ENCODE measurements at places on chromosomes 11 and 22.
A peak's percentile ranks its signal among the peaks of the same experiment; 100 is the strongest.

GRCh38 chr11:31788085-31788484 is 23.0 kb downstream of the PAX6 start:
- no peak for DNase-seq
- H3K27ac ChIP-seq: no peak overlapping the region
- H3K4me1 ChIP-seq: no peaks in the 10 kb centered on the region
- no peak overlapping the region for H3K4me3 ChIP-seq
- no peaks in the 10 kb centered on the region for H3K27me3 ChIP-seq
- no peaks in the 10 kb centered on the region for H3K36me3 ChIP-seq

- no peaks in the 10 kb centered on the region for H3K27me3 ChIP-seq
- no peak for DNase-seq
- H3K4me3 ChIP-seq: peak overlapping the region; percentile 90
- peaks cover 3% of the 10 kb centered on the region for H3K36me3 ChIP-seq
Measured at GRCh38 chr11:76382209-76382608, 1.1 kb downstream of the GVQW3 start.

DNA sequence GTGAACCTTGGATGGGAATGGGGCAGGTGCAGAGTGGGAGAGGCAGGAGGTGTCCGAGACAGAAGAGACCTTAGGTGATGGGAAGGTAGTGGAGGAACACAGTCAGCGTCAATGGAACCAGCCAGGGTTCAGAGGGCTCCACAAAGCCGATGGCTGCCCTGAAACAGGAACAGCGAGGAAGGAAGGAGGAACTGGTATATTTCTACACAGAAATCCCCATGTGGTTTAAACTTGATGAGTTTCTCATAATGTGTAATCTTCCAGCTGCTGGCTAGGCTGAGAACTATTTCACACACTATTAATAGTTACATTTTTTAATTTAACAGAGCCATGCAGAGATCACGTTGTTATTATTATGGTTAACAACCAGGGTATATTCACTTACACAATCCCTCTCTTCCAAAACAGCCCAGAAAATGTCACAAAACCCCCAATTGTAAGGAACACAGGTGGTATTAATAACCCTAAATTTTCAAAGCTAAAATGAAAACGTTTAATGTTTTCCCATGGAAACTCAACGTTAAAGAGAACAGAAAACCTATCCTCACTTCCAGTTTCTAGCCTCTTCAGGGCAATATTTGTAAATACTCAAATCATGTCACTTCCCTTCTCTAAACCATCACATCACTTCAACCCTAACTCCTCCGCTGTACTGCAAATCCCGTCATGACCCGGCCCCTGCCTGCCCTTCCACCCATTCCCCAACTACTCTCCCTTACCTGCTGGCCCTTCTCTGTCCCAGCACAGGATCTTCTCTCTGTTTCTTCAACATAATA is 74.5 kb upstream of the ARFGAP3 start:
- H3K27ac ChIP-seq: peak overlapping the region; percentile 77
- H3K4me3 ChIP-seq: no peak overlapping the region
- no peak for DNase-seq

DNA sequence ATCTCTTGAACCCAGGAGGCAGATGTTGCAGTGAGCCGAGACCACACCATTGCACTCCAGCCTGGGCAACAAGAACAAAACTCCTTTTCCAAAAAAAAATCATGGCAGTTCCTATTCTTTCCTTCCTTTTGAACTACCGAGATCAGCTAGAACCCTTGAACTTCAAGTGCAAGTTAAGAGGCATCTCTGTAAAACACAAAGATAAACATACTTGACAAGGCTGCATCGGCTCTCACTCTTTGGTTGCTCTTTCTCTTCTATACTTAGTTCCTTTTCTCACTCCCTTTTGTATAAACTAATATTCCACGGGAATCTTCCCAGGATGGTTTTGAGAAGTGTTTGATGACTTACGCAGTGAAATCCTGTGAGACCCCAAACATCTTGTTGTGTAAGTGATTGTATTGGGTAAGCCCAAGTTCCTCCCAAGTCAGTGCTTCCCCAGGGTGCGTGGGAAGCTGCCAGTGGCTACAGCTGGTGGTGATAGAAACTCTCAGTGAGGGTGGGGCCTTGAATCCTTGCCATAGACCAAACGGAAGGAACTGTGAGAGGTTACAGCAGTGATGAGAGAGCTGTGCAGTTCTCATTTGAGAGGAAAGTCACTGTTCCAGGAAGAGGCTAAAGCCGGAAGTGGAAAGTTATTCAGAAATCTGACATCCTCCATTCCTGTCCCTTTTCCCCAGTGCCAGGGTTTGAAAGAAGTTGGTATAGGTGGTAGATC is 24.1 kb upstream of the CDC42EP2 start:
- DNase-seq: peak; percentile 95
- H3K36me3 ChIP-seq: no peaks in the 10 kb centered on the region
- H3K27me3 ChIP-seq: no peaks in the 10 kb centered on the region
- peaks cover 34% of the 10 kb centered on the region for H3K4me1 ChIP-seq
- H3K4me3 ChIP-seq: no peak overlapping the region

DNA sequence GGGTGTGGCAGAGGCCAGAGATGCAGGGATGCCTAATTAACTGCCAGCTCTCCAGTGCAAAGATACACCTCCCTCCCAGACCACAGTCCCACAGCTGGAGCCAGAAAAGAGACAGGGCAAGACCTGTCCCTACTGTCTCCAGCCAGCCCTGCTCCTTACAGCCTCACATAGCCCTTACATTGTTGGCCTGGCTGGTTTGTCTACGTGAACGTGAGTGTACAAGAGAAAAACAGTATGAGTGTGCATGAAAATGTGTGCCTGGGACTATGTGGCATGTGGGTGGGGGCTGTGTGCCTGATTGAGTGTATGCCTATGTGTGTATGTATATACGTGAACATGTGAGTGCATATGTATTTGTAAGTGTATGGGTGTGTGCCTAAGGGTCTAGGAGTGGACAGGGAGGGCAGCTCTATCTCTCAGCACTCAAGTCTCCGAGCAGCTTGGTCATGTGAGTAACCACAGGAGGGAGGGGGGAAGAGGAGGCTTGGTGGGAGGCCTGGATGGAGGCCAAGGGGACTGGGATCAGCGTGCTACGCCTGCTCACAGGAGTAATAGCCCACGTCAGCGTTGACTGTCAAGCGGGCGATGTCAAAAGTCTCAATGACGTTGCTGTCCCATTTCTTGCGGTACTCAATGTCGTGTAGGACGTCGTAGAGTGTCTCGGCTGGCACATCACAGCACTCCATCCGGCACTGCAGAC is 6.6 kb upstream of the ARAP1 start:
- H3K27me3 ChIP-seq: no peaks in the 10 kb centered on the region
- H3K4me3 ChIP-seq: no peak overlapping the region
- H3K4me1 ChIP-seq: peaks cover 6% of the 10 kb centered on the region

DNA sequence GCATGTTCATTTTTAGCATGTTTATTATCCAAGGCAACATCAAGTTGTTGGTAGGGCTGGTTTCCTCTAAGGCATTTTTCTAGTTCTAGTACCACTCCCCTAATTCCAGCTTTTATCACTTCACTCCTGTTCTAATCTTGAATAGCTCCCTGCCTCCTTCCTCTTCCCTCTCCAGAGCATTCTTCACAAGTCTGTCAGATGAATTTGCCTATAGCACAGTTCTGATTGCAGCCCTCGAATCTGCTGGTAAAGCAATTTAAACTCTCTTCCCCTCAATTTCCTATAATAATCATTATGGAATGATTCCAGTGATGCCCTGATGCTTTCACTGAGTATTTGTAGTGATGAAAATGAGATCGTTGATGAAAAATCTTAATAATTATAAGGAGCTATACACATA is 43.3 kb downstream of the CLMP start:
- DNase-seq: no peak
- H3K36me3 ChIP-seq: no peaks in the 10 kb centered on the region
- H3K27ac ChIP-seq: no peak overlapping the region
- peaks cover 3% of the 10 kb centered on the region for H3K27me3 ChIP-seq
- no peaks in the 10 kb centered on the region for H3K4me1 ChIP-seq
- no peak overlapping the region for H3K4me3 ChIP-seq

DNA sequence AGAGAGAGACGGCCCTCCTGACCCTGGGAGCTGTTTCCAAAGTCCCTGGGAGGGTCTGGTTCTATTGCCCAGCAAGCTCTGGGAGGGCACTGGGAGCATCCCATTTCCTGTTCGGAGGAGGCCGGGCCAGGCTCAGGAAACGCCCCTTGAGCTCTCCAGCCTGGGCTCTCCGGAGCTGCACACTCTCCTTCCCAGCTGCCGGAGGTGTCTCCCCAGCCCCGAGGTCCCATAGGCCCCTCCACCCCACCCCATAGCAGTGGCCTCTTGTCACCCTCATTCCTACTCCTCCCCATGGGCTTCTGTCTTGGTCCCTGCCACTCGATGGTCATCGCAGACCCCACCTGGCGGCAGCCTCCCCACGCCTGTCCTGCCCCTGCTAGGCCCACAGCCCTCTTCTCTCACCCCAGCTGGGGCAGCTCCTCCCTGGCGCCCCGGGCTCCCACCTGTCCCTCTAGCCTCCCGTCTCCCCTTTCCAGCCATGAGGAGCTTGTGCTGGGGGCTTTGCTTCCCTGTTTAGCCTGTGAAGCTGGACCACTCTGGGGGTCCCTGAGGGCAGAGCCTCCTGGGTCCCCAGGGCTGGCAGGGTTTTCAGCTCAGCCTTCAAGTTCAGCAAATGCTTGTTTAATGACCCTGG is 2.8 kb downstream of the TSPAN32 start:
- no peaks in the 10 kb centered on the region for H3K27me3 ChIP-seq
- H3K4me3 ChIP-seq: no peak overlapping the region
- H3K4me1 ChIP-seq: peaks cover 7% of the 10 kb centered on the region
- DNase-seq: no peak

GRCh38 chr11:132119573-132119972 is 749.2 kb downstream of the NTM start:
- no peak overlapping the region for H3K27ac ChIP-seq
- H3K27me3 ChIP-seq: no peaks in the 10 kb centered on the region
- no peak overlapping the region for H3K4me3 ChIP-seq
- H3K4me1 ChIP-seq: no peaks in the 10 kb centered on the region
- H3K36me3 ChIP-seq: no peaks in the 10 kb centered on the region

- H3K4me1 ChIP-seq: no peaks in the 10 kb centered on the region
- no peak overlapping the region for H3K4me3 ChIP-seq
Measured at GRCh38 chr11:88178191-88178590, 2.9 kb upstream of the RAB38 start.

- no peak for DNase-seq
- H3K4me3 ChIP-seq: no peak overlapping the region
- H3K27ac ChIP-seq: no peak overlapping the region
- H3K4me1 ChIP-seq: no peaks in the 10 kb centered on the region
- peaks cover 11% of the 10 kb centered on the region for H3K27me3 ChIP-seq
Measured at GRCh38 chr22:43750751-43751150, 61.4 kb downstream of the EFCAB6 start.

- no peaks in the 10 kb centered on the region for H3K36me3 ChIP-seq
- no peak overlapping the region for H3K27ac ChIP-seq
- DNase-seq: no peak
Measured at GRCh38 chr11:111461460-111462235, 50.5 kb downstream of the BTG4 start.

DNA sequence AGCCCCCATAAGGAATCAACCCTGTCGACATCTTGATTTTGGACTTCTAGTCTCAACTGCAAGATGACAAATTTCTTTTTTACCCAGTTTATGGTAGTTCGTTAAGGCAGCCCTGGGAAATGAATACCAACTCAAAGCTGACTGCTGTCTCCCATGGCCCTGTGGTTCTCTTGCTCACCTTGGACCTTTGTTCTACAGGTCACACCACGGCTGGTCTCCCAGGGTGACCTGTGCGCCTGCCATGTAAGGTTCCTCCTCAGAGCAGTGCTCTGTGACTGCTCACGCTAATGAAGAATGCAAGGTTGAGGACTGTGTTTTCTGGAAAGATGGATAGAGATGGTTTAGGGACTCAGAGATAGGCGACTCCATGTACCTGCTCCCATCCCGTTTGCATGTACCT is 68.2 kb downstream of the ZNRF3 start:
- peak overlapping the region; percentile 44 for H3K27ac ChIP-seq
- no peak for DNase-seq
- H3K4me1 ChIP-seq: peaks cover 60% of the 10 kb centered on the region

GRCh38 chr22:47114813-47115517 is 352.5 kb downstream of the TBC1D22A start:
- DNase-seq: no peak
- no peaks in the 10 kb centered on the region for H3K4me1 ChIP-seq
- H3K4me3 ChIP-seq: no peak overlapping the region
- no peaks in the 10 kb centered on the region for H3K27me3 ChIP-seq
- H3K27ac ChIP-seq: no peak overlapping the region

- H3K36me3 ChIP-seq: no peaks in the 10 kb centered on the region
- H3K4me3 ChIP-seq: no peak overlapping the region
- no peaks in the 10 kb centered on the region for H3K27me3 ChIP-seq
- DNase-seq: no peak
- H3K27ac ChIP-seq: no peak overlapping the region
Measured at GRCh38 chr11:19905280-19905853, 192.7 kb downstream of the NAV2 start.

DNA sequence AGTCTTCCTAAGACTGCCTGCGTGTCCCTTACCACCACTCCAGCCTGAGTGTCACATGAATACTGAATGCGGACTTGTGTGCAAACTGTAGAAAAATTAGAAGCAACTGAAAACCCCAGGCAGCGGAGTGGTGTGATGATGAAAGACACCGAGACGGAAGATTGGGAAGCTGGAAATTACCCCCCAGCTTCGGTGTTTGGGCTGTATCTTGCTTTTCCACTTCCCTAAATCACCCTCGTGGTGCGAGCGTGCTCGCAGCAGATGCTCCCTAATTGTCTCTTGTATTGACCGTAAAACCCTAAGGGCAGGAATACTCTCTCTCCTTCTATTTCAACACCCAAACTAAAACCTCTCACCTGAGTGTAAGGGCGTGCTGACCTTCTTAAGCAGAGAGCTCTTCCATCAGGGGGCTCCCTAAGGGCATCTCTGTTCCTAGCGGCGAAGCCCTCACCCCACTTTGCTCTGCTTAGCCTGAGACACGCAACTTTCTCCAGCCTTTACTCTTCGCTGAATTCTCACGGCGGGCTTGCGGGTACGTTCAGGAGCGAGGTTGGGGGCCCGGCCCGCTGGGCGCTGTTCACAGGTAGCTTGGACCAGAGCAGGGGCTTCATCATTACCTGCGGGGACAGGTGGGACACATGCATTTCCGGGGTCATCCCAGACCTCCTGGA is 62.4 kb downstream of the CRYBB2 start:
- no peak for DNase-seq
- H3K36me3 ChIP-seq: no peaks in the 10 kb centered on the region
- H3K27ac ChIP-seq: no peak overlapping the region
- H3K4me1 ChIP-seq: no peaks in the 10 kb centered on the region
- H3K4me3 ChIP-seq: no peak overlapping the region
- peaks cover 62% of the 10 kb centered on the region for H3K27me3 ChIP-seq

DNA sequence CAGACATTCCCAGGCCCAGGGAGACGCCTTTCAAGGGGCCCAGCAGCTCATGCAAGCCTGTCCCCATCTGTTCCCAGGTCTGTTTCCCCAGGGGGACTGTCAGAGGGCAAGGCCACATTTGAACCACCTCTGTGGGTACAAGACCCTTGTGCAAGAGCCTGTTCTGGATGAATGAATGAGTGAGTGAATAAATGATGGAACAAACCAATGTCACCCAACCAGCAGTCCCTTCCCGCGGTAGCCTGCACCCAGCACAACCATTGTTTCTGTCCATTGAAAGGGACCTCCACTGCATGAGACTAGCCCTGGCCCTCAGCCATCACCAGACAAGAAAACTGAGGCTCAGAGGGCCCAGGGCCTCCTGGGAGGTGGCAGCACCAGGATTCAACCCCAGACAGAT is 69.7 kb upstream of the TCF20 start:
- H3K4me3 ChIP-seq: no peak overlapping the region
- no peak for DNase-seq
- H3K27me3 ChIP-seq: peaks cover 17% of the 10 kb centered on the region

GRCh38 chr11:106988151-106989077 is 29.9 kb downstream of the GUCY1A2 start:
- H3K4me3 ChIP-seq: no peak overlapping the region
- H3K27me3 ChIP-seq: no peaks in the 10 kb centered on the region
- no peak overlapping the region for H3K27ac ChIP-seq
- no peaks in the 10 kb centered on the region for H3K36me3 ChIP-seq
- DNase-seq: no peak
- H3K4me1 ChIP-seq: no peaks in the 10 kb centered on the region

All from psoas muscle (tissue), 8 donors.